HFFc6 (cell line): ENCODE measurements at places on chromosomes 13 and 19. TPM values are rescaled to one million over a fixed set of nuclear protein-coding genes. Genes with fewer than 3 reads are reported as not detected.

DNA sequence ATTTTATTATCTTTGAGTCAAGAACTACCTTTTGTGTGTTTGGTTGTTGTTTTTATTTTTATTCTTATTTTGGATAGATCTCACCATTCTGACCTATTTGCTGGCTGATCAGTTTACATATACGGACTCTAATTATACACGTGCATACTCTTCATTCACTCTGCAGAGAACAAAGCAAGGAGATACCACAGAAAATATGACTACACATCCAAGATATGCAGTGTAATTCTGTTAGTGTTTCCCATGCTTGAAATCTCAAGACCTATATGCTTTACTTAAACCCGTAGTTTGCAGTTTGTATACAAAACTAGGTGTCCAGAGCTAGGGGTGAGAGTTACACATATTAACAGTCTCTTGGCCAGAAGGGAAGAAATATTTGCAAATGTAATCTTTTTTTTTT is 205.5 kb downstream of the DCLK1 start:
- no peaks in the 10 kb centered on the region for H3K36me3 ChIP-seq
- DNase-seq, result no peak
- H3K27ac ChIP-seq, result no peak overlapping the region
- peaks cover 57% of the 10 kb centered on the region for H3K4me1 ChIP-seq
- peaks cover 3% of the 10 kb centered on the region; the same call in 1 of the 2 replicates for H3K27me3 ChIP-seq
- H3K4me3 ChIP-seq, result no peak overlapping the region

DNA sequence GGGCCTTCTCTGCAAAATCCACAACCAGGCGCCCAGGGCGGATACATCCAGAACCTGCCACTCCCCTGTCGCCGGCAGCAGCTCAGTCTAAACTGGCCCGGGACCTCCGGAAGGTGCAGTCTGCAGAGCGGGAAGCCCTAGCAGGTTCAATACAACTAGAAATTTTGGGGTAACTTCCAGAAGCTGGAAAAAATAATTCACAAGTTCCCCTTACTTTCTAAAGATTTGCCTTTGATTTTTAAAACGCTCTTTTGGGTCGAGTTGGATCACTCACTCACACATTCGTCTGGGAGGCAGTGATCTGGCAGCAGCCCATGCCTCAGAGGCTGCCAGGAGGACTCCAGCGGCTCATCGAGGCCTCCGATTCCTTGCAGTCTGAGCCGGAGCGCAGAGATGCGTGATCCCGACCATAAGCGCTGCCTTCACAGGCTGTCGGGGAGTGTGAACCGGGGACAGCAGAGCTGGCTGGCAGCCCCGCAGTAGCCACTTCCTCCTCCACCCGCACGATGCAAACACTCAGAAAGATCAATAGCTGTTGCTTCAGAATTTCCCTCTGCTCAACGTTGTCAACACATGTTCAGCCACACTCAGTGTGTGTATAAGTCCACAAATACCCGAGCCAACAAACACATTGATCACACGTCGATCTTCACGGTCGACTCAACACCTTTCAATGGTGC is 35.6 kb upstream of the ZNF507 start:
- no peak for DNase-seq
- no peaks in the 10 kb centered on the region for H3K36me3 ChIP-seq
- peaks cover 20% of the 10 kb centered on the region for H3K27me3 ChIP-seq
- H3K4me1 ChIP-seq, result no peaks in the 10 kb centered on the region
- H3K27ac ChIP-seq, result no peak overlapping the region
- no peak overlapping the region for H3K4me3 ChIP-seq

DNA sequence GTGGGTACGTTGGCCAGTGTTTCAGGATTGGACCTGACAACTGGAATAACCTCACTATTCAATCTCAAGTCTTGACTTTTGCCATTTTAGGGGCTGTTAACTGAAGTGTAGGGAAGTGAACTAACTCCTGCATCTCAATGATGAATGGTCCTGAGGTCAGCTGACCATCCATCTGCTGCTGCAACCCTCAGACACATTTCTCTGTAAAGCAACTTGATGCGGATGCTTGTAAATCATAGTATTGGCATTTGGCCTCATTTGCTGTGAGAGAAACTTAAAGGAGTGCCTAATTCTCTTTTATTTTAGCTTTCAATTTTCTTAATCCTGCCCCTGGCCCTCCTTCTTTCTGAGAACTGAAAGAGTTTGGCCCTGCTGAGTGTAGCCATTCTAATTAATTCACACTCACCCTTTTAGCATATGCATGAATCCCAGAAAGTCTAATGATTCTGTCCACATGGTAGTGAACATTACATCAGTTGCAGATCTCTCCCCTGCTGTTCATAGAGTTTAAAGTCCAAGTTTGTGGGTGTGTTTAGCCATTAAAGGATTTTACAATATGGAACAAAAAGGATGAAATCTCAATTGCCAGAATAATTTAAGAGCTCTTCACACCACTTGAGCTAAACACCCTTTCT is 1531.4 kb upstream of the SLC10A2 start:
- no peaks in the 10 kb centered on the region for H3K36me3 ChIP-seq
- no peak for DNase-seq
- no peaks in the 10 kb centered on the region for H3K4me1 ChIP-seq
- H3K27me3 ChIP-seq, result no peaks in the 10 kb centered on the region; the same call in 1 of the 2 replicates
- no peak overlapping the region for H3K4me3 ChIP-seq

- H3K27ac ChIP-seq, result peak overlapping the region; percentile 67
- no peaks in the 10 kb centered on the region; the same call in none of the 2 replicates for H3K27me3 ChIP-seq
- peaks cover 40% of the 10 kb centered on the region for H3K4me1 ChIP-seq
- H3K4me3 ChIP-seq, result peak overlapping the region; percentile 92
- peak; percentile 6 for DNase-seq
- H3K36me3 ChIP-seq, result peaks cover 8% of the 10 kb centered on the region; the same call in 1 of the 2 replicates
Measured at GRCh38 chr19:17721821-17722220, 2.5 kb downstream of the MAP1S start.

- peaks cover 3% of the 10 kb centered on the region for H3K27me3 ChIP-seq
- H3K36me3 ChIP-seq, result no peaks in the 10 kb centered on the region
- no peak for DNase-seq
- H3K4me3 ChIP-seq, result no peak overlapping the region
- H3K27ac ChIP-seq, result no peak overlapping the region
- H3K4me1 ChIP-seq, result peaks cover 6% of the 10 kb centered on the region
Measured at GRCh38 chr19:17424743-17425365, 5.0 kb downstream of the MVB12A start.

GRCh38 chr19:35002037-35002535 is 2.0 kb downstream of the GRAMD1A start:
- H3K4me1 ChIP-seq, result peaks cover 57% of the 10 kb centered on the region
- H3K27ac ChIP-seq, result peak overlapping the region; percentile 89; the same call in 1 of the 2 replicates
- DNase-seq, result no peak
- H3K36me3 ChIP-seq, result peaks cover 16% of the 10 kb centered on the region
- no peaks in the 10 kb centered on the region; the same call in none of the 2 replicates for H3K27me3 ChIP-seq

GRCh38 chr13:48542581-48543341 is 9.9 kb upstream of the RCBTB2 start:
- peaks cover 4% of the 10 kb centered on the region; the same call in 1 of the 2 replicates for H3K27me3 ChIP-seq
- H3K4me3 ChIP-seq, result no peak overlapping the region
- no peak overlapping the region for H3K27ac ChIP-seq

DNA sequence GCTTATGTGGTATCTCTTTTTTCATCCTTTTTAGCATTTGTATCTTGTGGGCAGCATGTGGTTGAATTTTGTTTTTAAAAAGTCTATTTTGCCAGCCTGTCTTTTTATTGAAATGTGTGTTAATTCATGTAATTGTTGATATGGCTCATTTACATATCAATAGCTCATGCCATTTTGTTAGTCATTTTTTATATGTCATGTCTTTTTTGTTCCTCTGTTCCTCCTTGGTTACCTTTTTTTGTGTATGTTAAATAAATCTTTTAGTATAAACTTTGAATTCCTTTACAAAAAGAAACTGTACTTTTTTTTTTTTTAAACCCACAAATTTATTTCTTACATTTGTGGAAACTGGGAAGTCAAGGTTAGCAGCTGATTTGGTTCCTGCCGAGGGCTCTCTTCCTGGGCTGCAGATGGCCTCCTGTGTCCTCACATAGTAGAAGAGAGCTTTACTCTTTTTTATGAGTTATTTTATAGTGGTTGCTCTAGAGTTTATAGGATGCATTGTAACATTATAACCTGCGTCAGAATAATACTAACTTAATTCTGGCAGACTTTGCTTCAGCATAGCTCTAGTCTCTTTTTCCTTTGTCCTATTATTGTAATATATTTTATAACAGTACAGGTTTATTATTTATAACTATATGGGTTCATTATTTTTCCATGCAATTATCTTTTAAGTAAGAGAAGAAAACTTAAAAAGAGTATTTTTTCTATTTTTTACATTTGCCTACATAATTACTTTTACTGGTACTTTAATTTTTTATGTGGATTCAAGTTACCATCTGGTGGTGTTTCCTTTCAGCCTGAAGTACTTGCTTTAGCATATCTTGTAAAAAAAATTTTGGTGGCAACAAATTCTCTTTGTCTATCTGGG is 86.3 kb downstream of the URI1 start:
- H3K4me3 ChIP-seq, result no peak overlapping the region
- no peaks in the 10 kb centered on the region for H3K27me3 ChIP-seq
- no peak overlapping the region for H3K27ac ChIP-seq
- peaks cover 23% of the 10 kb centered on the region for H3K36me3 ChIP-seq
- DNase-seq, result no peak

GRCh38 chr19:1489463-1490310 is 463 bp downstream of the PCSK4 start:
- no peaks in the 10 kb centered on the region; the same call in 1 of the 2 replicates for H3K4me1 ChIP-seq
- H3K36me3 ChIP-seq, result no peaks in the 10 kb centered on the region
- peaks cover 7% of the 10 kb centered on the region for H3K27me3 ChIP-seq
- H3K27ac ChIP-seq, result no peak overlapping the region

- no peak overlapping the region for H3K27ac ChIP-seq
- H3K36me3 ChIP-seq, result no peaks in the 10 kb centered on the region
- peaks cover 24% of the 10 kb centered on the region for H3K4me1 ChIP-seq
- DNase-seq, result no peak
- H3K4me3 ChIP-seq, result no peak overlapping the region
Measured at GRCh38 chr19:57317503-57317902, 2.8 kb upstream of the ZNF543 start.

DNA sequence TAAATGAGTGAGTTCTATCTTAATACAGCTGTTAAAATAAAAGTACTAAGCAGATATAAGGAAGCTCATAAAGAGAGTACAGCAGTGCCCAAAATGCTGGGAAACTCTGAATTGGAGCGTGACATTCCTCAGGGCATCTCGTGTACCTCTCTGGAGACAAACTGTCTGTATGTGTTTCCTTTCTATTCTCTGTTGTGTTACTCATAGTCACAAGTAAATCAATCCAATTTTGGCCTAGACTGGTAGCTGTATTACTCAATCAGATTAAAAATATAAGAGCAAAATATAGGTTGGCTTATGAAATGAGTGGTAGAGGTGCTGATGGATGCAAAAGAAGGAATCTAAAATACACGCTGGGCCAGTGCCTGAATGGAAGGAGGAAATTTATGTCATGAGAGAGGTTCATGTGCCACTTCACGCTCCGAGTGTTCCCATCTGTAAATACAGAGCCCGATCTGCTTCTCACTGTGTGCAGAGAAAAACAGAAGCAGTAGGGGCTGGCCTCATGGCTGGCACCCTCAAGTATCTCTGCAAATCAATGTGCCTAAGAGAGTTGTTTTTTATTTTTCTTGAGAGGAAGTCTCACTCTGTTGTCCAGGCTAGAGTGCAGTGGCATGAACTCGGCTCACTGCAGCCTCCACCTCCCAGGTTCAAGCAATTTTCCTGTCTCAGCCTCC is 58.7 kb upstream of the RGCC start:
- H3K4me3 ChIP-seq, result no peak overlapping the region; the same call in 1 of the 2 replicates
- H3K27me3 ChIP-seq, result peaks cover 2% of the 10 kb centered on the region; the same call in 1 of the 2 replicates
- H3K27ac ChIP-seq, result no peak overlapping the region
- peaks cover 7% of the 10 kb centered on the region for H3K4me1 ChIP-seq
- peak; percentile 11 for DNase-seq

DNA sequence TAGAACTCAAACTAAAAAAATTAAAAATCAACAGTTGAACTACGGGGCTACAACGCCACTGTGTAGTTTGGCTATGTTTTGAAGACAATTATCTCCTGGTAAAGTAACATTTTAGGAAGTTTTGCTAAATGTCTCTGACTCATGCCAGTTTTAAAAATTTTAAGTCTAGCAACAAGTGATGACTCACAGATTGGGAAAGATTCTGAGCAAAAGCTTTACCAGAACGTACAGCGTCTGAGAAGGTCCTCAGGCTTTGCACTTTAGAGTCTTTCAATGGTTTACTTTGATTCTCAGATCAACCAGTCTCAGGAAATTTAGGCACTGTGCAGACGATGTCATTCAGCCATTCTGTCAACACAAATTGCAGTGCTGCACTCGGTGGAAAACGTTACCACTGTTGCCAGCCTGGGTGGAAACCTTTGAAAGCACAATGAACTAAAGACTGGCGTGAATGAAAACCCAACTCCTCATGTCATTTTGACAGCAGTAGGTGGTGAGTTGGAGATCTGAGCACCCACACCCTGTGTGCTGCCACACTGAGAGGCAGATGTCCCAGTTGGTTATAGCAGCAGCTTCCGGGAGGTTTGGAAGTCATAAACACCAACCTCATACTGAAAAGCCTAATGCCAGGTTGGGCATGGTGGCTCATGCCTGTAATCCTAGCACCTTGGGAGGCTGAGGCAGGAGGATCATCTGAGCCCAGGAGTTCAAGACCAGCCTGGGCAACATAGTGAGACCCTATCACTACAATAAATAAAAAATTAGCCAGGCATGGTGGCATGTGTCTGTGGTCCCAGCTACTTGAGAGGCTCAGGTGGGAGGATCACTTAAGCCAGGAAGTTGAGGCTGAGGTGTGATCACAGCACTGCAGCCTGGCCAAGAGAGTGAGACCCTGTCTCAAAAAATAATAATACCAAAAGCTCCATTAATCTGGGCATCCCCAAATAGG is 6.3 kb upstream of the WTIP start:
- H3K36me3 ChIP-seq, result peaks cover 15% of the 10 kb centered on the region
- peak overlapping the region; percentile 88 for H3K27ac ChIP-seq
- H3K4me3 ChIP-seq, result peak overlapping the region; percentile 66
- peaks cover 36% of the 10 kb centered on the region for H3K4me1 ChIP-seq
- peaks cover 2% of the 10 kb centered on the region; the same call in 1 of the 2 replicates for H3K27me3 ChIP-seq

GRCh38 chr13:79723519-79724024 is 242.6 kb downstream of the NDFIP2 start:
- no peak overlapping the region for H3K4me3 ChIP-seq
- H3K4me1 ChIP-seq, result no peaks in the 10 kb centered on the region
- DNase-seq, result no peak

DNA sequence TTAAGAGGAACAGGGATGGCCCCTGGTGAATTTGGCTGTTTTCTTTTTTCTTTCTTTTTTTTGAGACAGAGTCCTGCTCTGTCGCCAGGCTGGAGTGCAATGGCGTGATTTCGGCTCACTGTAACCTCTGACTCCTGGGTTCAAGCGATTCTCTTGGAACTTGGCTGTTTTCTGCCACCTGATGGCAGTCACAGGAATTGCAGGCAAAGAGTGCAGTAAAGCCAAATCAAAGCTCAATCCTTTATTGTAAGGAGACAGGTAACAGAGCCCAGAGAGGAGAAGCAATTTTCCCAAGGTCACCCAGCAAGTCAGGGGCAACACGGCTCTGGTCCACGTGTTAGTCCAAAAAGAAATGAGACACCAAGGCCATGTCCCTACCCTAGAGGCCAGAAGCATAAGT is 6.2 kb downstream of the TINCR start:
- no peak overlapping the region for H3K4me3 ChIP-seq
- DNase-seq, result no peak
- peaks cover 8% of the 10 kb centered on the region; the same call in 1 of the 2 replicates for H3K36me3 ChIP-seq
- H3K27ac ChIP-seq, result no peak overlapping the region
- H3K4me1 ChIP-seq, result no peaks in the 10 kb centered on the region

PCDH9 gene
- 2.0 and 5.8 TPM in 2 replicates for total RNA-seq

ZSCAN22 gene
- 2.8 to 3.7 TPM (median 2.9 TPM) in 3 replicates for total RNA-seq

TEX29 gene
- total RNA-seq, result 0.27 TPM in 1 of 3 replicates, not detected in the others

TICAM1 gene
- 17.6 to 21.3 TPM (median 18.6 TPM) in 3 replicates for total RNA-seq

C1QTNF9B gene
- total RNA-seq, result not detected in 2 replicates

FFAR3 gene
- not detected in 3 replicates for total RNA-seq
